Natural killer cell (primary cell): ENCODE measurements at places on chromosomes 5 and 9. TPM values are rescaled to one million over a fixed set of nuclear protein-coding genes. Genes with fewer than 3 reads are reported as not detected.

Gene SARDH
- 4.1 TPM for total RNA-seq

DNA sequence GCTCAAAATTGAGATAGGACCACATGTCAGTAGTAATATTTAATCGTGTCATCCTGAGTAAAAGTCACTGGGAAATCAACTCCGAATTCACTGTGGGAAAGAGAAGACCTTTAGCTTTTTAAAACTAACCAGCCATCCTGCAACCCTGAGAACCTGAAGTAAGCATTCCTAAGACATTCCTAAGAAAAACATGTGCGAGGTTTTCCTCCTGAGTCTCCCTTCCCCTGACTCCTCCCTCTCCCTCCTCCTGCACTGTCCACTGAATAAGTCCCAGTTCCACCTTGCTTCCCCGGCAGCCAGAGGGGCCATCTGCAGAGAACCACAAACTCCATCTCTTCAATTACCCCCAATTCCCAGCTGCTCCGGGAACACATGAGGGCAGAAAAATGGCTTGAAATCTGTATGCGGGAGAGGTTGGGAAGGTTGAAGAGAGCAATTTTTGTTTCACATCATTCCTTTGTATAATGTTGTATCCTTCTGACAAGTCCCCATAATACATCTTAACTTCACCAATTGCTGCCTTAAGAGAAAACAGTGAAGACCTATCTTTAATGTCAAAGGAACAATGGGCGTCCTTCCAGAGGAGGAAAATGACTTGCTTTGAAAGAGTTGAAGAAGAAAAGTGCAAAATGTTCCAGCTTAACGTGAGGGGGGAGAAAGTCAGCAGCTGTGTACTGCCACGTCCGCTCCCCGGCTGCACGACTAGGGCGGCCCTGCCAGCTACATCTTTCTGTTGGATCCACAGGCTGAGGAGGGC is 186.3 kb downstream of the ZNF462 start:
- H3K36me3 ChIP-seq: no peaks in the 10 kb centered on the region
- no peaks in the 10 kb centered on the region for H3K4me1 ChIP-seq
- H3K27me3 ChIP-seq: no peaks in the 10 kb centered on the region
- H3K27ac ChIP-seq: no peak overlapping the region

DNA sequence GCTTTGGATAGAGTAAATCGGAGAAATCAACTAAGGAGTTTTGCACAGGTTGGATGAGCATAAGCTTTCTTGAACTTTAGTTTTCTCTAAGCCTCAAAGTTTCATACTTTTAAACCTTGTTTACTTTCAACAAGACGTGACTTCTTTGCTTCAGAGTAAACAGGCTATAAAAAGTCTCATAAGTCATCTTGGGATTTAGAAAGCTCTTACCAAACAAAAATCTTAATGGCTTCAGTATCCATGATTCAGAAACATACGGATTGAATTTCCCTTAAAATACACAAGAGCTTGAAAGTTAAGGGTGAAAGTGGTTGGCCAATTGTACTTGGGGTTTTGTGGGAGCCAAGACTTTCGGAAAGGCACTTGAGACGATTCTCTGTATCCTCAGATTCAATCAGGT is 270.9 kb upstream of the ANKH start:
- H3K4me1 ChIP-seq: no peaks in the 10 kb centered on the region
- no peak for DNase-seq
- H3K4me3 ChIP-seq: no peak overlapping the region
- no peak overlapping the region for H3K27ac ChIP-seq

DNA sequence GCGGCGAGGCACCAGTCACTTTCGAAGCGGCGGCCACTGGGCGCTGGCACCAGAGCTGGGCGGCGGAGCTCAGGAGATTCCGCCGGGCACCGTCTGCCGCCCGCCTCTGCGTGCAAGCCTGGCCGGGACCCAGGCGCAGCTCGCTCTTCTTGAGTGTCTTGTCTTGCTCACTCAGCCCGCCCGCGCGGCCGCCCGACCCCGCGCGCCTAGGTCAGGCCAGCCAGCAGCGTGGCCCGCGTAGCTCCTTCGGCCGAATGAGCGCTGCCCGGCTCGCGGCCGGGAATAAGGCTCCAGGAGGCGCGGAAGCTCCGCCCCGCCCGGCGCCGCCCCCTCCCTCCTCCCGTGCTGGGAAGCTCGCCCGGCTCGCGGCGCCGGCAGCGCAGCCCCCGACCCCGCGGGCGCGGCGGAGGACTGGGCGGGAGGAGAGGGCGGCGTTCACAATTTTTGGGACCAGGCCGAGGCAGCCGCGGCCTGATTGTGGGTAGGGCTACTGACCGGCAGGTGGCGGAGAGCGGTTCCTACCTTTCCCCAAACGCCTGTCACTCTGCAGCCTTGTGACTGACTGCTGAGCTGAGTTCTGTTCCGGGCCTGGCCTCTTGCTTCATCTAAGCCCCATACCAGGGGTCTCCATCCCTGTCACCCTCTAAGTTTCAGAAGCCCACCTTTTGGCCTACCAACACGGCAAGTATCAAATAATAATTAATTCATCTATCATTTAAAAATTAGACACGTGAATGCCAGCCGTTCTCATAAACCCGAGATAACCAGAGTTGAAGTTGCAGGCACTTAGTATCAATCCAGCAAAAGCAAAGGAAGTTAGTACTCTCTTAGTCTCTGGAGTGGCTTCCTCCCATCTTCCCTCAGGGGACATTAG is at the start of gene HBEGF:
Gene HBEGF, minus strand, starts transcription at position 256 of the 874 bp plus-strand sequence. CDS start 275 bp downstream, outside the sequence.
- H3K36me3 ChIP-seq: no peaks in the 10 kb centered on the region
- peaks cover 41% of the 10 kb centered on the region for H3K4me1 ChIP-seq
- H3K4me3 ChIP-seq: peak within 1 kb of the TSS; percentile 23
- H3K27me3 ChIP-seq: no peaks in the 10 kb centered on the region
- DNase-seq: peak; percentile 30

- peaks cover 4% of the 10 kb centered on the region for H3K36me3 ChIP-seq
- peaks cover 91% of the 10 kb centered on the region for H3K4me1 ChIP-seq
- no peaks in the 10 kb centered on the region for H3K27me3 ChIP-seq
Measured at GRCh38 chr9:131402738-131403492, 9.0 kb downstream of the PRRC2B start.

DNA sequence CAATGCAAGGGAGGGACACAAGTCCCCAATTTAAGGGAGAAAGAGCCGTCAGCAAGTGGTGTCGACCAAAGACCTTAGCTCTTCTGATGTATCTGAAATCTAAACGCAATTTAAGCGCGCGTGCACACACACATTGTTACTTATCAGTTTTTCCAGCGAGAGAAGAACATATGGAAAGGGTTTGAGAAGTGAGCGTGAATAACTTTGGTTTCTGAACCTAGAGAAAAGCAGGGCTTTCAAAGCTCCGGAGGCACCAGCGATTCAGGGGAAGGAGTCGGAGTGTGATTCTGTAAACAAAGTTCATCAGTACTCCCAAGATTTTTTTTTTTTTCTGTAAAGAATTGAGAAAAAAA is 191.8 kb downstream of the MEF2C start:
- no peak overlapping the region for H3K4me3 ChIP-seq
- no peak overlapping the region for H3K27ac ChIP-seq
- H3K4me1 ChIP-seq: peaks cover 11% of the 10 kb centered on the region
- peaks cover 86% of the 10 kb centered on the region for H3K27me3 ChIP-seq

DNA sequence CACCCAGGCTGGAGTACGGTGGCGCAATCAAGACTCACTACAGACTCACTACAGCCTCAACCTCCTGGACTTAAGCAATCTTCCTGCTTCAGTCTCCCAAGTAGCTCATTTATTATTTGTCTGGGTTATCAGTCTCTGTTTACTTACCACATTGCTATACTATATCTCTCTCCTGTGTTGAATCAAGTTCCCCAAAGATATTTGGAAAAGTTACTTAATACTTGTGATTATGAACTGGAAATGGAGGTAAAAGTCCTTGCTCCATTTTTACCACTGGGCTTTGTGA is 55.6 kb downstream of the ANGPTL2 start:
- H3K27me3 ChIP-seq: no peaks in the 10 kb centered on the region
- no peaks in the 10 kb centered on the region for H3K36me3 ChIP-seq
- no peak for DNase-seq
- H3K4me3 ChIP-seq: no peak overlapping the region
- no peaks in the 10 kb centered on the region for H3K4me1 ChIP-seq
- no peak overlapping the region for H3K27ac ChIP-seq

Gene FNIP1
- total RNA-seq: 50.8 TPM

DNA sequence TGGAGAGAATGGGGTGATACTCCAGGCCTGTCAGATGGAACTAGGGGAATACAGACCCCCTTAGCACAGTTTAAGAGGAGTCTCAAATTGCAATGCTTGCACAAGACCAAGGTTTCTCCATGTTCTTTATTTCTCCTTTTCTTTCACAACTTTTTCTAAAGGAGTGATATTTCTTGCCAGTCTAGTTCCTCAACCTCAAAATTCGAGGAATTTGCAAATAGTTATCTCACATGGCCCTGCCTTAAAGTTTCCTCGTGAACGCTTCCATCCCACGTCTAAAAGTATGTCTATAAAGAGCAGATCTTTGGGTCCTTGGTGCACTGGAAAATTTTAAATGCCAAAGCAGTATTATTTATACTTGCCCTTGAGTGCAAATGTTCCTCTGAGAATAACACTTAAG is 373.8 kb upstream of the KLF4 start:
- H3K36me3 ChIP-seq: no peaks in the 10 kb centered on the region
- no peak for DNase-seq
